BE2C (cell line): ENCODE measurements at places on chromosomes 13 and 19.

GRCh38 chr19:3248728-3249326 lies 24.4 kb downstream of the CELF5 start:
- DNase-seq, result no peak

DNA sequence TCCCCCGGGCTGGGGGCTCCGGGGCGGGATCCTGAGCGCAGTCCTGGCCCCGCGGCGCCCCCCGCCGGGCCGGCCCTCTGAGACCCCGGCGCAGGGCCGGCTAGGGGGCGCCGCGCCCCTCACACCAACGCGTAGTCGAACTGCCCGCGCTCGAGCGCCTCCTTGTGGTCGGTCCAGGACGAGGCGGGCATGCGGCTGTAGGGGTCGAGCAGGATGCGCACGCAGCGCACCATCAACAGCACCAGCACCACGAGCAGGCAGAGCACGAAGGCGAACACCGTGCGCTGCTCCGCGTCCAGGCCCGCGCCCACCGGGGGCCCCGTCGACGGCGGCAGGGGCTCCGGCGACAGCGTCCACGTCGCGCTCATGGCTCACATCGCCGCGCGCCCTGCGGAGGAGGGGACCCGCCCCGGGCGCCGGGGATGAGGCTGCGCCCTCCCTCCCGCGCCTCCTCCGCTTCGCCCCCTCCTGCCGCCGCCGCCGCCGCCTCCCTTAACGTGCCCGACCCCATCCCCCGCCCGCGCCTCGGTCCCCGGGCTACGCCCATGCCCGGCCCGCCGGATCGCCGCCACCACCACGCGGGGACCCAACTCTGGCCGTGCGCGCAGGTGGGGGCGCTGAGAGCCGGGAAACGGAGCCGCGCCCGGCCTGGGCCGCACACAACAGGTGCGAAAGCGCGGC lies 624 bp downstream of the CTXN1 start:
- peak; percentile 93 for DNase-seq

DNA sequence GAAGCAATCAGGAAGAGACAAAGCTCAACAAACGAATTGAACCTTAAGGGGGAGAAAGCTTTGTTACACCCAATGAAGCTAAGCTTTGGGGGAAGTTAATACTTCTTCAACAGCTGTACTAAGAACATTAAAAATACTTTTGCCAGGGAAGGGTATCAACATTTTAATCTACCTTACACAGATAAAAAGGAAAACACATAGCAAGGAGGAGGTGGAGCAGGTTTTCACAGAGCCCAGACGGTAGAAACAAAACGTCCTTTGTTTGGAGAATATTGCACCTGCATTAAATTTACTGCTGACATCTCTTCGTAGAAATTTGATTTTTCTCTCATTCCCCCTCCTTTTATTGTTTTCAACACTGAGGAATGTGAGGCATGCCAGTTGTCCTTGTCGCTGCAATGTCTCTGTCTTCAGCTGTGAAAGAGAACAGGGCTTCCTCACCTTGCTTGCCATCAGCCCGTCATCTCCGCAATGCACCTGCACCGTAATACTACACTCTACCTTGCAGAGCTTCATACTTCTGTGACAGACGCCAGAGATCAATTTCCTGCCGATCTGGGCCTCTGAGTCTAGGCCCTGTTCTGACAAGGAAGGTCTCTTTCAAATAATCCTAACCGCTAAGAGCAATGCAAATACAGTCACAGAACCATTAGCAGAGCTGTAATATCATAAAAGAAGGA lies 270.8 kb downstream of the SPRY2 start:
- no peak for DNase-seq

DNA sequence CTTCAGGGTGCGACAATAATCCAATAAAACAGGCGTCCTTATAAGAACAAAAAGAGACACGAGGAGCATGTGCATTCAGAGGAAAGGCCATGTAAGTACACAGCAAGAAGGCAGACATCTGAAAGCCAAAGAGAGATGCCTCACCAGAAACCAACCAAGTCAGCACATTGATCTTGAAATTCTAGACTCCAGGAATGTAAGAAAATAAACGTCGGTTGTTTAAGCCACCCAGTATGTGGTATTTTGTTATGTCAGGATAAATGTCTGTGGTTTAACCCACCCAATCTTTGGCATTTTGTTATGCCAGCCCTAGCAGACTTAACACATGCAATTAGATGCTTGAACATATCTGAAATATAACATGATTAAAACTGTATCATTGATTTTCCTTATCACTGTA lies 452.0 kb downstream of the SLITRK6 start:
- no peak for DNase-seq

DNA sequence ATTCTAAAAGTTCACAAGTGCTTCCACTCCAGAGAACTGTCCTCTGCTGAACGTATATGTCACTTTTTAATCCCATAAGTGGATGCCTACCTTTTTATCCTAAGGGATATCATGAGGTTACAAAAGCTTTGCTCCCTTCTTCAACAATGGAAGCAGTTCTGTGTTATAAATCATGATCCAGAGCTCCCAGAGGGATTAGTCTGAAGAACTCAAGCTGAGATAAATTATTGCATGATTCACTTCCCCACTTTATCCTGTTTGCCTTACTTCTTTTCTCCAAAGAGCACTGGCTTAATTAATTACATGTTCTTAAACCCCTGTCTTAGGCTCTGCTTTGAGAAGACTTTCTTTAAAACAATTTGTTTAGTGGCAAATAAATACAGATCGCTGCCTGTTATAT lies 246.7 kb downstream of the PCDH17 start:
- no peak for DNase-seq

DNA sequence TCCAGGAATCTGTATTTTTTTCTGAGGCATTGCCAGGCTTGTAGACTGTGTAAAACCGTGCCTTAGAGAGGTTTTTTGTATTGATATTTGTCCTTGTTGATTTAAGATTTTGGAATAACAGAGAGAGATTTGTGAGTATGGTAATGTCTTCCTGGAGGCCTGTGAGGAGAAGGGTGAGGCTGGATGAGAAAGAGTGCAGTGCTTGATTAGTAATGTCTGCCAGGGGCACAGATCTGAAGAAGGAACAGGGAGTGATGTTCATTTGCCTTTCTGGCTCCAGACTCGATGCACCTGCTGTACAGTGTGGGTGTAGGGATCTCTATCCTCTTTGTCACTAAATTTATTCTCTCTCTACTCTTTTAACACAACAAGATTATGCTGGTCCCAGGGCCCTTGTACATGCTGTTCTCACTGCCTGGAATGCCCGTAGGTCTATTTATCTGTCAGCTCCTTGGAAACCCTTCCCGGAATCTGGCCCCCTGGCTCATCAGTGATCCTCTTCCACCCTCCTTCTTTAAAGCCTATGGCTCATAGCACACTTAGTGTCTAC lies 4.2 kb downstream of the FIZ1 start:
- DNase-seq, result no peak

- DNase-seq, result no peak
Measured at GRCh38 chr19:35501684-35502083, 11.4 kb upstream of the KRTDAP start.

DNA sequence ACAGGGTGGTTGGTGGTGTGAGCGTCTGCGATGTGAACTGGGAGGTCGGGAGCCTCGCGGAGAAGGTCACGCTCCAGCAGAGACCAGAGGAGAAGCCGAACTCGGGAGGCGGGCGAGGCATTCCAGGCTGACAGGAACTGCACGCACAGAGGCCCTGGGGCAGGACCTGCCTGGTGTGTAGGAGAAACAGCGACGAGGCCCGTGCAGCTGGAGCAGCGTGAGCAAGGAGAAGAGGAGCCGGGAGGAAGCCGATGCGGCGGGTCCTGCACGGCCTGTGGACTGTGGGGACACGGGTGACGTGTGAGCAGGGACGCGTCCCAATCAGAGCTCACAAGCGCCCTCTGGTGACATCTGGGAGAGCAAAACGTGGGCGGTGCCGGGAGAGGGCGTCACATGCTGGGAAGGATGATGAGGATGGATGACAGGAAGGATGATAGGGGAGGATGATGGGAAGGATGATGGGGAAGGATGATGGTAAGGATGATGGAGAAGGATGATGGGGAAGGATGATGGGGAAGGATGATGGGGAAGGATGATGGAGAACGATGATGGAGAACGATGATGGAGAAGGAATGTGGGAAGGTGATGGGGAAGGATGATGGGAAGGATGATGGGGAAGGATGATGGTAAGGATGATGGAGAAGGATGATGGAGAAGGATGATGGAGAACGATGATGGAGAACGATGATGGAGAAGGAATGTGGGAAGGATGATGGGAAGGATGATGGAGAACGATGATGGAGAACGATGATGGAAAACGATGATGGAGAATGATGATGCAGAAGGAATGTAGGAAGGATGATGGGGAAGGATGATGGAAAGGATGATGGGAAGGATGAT lies 16.1 kb upstream of the MADCAM1 start:
- peak; percentile 70 for DNase-seq

DNA sequence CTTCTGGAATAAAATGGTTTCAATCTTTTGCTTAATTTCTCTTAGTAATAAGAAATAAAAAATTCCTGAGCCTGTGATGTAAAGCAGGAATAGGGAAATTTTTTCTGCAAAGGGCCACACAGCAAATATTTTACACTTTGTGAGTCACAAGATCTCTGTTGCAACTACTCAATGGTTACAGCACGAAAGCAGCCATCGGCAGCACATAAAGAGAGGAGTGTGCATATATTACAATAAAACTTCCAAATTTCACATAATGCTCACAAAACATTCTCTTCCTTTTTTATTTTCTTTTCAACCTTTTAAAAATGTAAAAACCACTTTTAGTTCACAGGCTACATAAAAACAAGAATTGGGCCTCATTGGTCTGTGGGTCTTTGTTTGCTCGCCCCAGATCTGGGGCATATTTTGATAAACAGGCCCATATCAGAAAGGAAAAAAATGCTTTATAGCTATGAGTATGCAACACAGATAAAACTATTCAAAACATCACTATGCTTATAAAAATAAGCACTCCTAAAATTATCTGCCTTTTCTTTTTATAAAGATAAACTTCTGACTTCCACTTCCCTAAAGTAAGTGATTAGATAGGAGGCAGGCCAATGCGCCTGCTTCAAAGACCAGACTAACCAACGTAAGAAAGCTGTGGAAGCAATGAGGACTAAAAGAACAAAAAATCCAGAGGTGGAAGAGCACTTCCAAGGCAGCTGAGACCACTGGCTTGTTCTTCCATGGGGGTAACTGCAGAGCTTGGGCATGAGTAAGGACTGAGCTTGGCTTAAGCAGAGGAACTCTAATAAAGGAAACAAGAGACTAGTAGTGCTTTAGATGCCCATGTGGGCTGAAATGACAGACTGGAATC lies 26.5 kb downstream of the MYCBP2 start:
- DNase-seq, result no peak

GRCh38 chr19:29887442-29887855 lies 54.6 kb upstream of the URI1 start:
- no peak for DNase-seq

- no peak for DNase-seq
Measured at GRCh38 chr13:106163426-106163825, 372.0 kb downstream of the EFNB2 start.

DNA sequence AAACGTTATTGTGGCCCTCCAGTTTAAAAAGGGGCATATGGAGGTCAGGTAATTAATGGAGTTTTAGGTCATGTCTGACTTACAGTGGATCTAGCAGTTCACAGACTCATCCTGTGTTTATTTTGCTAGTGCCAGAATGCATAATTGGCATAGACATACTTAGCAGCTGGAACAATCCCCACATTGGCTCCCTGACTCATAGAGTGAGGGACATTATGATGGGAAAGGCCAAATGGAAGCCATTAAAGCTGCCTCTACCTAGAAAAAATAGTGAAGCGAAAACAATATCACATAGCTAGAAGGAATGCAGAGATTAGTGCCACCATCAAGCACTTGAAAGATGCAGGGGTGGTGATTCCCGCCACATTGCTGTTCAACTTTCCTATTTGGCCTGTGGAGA lies 610.7 kb downstream of the SLITRK5 start:
- no peak for DNase-seq

- DNase-seq, result peak; percentile 62
Measured at GRCh38 chr13:113105032-113105920, at the start of gene F7. Gene F7 (plus strand): TSS chr13:113105791. CDS start chr13:113105842, 51 bp downstream.

DNA sequence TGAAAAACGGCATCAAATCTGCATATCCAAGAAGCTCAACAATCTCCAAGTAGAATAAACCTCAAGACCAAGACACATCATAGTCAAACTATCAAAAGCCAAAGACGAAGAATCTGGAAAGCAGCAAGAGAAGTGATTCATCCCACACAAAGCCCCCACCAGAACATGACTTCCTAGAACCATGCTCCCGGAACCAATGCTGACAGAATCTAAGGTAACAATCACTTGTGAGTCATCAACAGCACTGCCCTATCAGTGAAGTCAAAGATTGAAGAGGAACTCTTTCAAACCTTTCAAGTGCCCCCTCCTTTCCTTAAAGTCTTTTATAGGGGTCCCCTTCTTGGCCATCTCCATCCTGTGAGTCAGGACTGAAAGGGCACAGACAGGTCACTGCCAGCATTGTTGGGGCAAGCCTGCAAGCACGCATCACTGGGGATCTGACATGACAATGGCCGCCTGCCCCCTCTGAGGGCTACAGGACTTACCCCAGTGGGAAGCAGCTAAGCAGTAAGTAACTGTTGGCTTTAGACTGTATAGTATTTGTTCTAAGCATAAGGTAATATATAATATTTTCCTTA lies at the start of gene CCDC70:
TSS of gene CCDC70 (plus strand) at position 247 of the 578 bp plus-strand sequence. CDS start 3,443 bp downstream, outside the sequence.
- no peak for DNase-seq

- no peak for DNase-seq
Measured at GRCh38 chr13:63838366-63839110, 2422.9 kb upstream of the PCDH20 start.
